ENCODE measurements at places on chromosomes 5 and 9.
A peak's percentile ranks its signal among the peaks of the same experiment; 100 is the strongest.

DNA sequence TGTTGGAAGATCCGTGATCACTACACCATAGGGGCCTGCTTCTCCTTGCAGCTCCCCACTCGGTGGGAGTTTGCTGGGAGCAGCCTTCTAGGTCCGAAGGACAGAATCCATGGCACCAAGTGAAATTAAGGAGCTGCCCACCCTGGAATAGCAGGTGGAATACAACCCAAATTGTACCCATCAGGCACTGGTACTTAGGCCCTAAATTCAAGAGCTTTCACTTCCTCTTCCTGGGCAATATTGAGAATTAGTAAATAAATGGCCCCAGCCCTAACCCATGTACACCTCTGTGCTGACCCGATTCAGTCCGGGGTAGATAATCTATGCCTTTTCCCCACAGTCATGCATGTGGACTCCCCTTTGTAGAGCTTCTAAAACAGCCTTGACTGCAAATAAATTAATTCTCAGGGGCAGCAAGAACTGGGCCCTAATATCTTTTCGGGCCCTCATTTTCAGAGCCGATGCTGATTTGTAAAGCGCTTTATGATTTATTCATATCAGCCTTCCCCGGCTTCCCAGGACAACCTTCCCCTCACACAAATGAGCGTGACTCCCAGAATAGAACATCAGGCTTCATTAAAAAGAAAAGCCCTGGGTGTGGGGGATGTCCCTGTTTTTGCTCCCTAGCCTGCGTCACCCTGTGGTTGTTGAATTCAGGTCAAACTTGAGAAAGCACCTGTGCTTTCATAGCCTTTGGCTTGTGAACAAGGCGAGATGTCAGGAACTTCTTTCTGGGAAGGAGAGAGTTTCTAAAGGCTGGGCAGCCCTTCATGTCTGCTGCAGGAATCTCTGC is 126.1 kb upstream of the TBC1D2 start:
- peak; percentile 57 for DNase-seq

- DNase-seq: no peak
These were observed 148.0 kb downstream of the FGF1 start for GRCh38 chr5:142537938-142538337.

DNA sequence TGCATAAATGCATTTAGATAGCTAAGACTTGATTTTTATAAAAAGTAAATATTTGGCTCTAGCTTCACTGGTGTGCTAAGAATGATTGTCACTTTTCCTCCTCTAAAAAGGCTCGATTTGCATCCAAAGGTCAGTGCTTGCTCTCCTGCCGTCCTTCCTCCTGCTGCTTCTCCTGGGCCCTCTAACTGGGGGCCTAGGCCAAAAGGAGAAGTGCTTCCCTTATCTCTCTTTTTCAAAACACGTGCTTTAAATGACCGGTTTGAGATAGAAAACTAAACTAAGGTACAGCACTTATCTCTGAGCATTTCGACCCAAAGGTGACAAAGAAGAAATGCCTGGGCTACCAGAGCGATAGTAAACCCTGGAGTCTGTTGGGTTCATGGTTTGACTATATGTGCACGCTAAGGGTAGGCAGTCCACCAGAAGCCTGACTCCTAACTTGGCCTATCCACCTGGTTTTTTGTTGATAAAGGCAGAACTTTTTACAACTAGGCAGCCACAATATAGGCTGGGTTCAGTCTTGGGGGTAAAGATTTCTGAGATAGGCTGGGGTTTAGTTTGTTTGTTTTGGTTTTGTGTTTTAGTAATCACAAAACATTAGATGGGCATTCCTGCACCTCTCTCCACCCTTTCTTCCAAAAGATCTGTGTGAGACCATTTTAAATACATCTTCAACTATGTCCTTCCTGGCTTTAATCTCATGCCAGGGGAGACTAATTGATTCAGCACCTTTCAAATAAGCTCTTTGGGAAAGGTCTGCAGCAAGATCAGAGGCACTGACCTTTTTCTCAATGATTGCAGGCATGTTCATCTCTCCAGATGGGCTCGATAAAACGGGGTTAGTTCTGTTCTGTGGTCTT is 3.8 kb downstream of the NR2F1-AS1 start:
- DNase-seq: no peak

GRCh38 chr5:125236007-125236406 is 489.6 kb upstream of the ZNF608 start:
- DNase-seq: no peak

- DNase-seq: no peak
These were observed 17.0 kb upstream of the AUH start for GRCh38 chr9:91378695-91379127.

DNA sequence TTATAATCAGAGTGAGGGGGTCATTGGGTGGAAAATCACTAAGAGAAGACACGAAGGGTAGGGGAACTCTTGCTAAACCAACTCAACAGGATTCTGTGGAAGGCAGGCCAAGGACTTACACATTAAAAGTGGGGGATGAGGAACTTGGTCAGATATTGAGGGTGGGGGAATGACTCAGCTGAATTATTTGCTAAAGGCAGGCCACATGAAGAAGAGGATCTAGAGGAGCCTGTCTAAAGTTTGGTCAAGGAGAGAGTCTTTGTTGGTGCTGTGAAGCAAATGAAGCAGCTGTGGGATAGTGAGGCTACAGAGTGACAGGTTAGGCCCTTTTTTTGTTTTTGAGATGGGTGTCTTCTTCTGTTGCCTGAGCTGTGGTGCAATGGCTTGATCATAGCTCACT is 63.9 kb upstream of the SPRY4 start:
- no peak for DNase-seq

DNA sequence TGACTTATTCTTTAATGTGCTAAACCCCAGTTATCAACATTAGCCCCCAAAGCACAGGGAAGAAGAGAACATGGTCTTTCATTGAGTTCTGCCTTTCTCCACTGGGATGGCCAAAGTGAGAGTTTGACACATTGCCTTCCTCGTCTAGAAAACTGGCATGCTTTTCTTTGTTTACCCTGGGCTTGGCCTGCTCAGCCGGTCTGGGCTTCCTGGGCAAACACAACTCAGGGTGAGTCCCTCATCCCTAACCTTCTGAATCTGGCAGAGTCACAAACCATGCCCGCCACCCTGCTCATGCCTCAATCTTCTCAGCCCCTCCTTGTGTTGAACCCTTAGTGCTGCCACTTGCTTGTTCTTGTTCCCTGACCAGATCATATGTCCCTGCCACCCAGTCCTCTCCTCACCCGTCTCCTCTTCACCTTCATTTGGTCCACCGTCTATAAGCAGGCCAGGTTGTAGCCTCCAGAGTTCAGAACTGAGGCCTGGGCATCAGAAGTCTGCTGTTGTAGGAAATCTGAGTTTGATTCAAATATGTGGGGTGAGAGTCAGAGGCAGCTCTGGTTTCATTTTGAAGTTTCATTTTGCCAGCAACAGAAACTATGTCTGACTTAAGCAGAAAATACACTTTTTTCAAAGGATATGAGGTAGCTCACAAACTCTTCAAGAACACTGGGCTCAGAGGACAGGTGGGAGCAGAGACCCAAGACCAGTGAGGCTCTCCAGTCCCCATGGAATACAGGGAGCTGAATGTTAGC is 217.6 kb downstream of the NDUFS4 start:
- no peak for DNase-seq

- DNase-seq: no peak
These were observed 21.7 kb upstream of the ADAM19 start for GRCh38 chr5:157597277-157597676.

- no peak for DNase-seq
These were observed 1.6 kb downstream of the FBLL1 start for GRCh38 chr5:168530621-168531150.

- DNase-seq: no peak
These were observed 36.5 kb upstream of the HSPA9 start for GRCh38 chr5:138611678-138612218.

DNA sequence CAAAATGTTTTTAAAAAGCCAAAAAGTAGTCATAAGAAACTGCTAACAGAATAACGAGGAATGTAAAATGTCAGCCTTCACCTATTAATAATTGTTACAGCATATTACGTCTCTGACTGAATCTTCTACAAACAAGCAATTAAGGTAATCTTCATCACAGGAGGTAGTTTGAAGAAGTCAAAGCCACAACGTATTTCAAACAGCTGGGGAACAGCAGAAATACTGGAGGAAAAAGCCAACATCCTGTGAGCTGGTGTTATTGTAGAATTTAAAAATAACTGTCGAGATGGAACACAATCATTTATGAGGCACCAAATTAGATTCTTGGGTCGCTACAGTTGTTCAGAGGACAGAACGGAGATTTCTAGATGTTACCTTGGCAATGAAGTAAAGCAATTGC is 450.5 kb downstream of the AGTPBP1 start:
- DNase-seq: no peak

DNA sequence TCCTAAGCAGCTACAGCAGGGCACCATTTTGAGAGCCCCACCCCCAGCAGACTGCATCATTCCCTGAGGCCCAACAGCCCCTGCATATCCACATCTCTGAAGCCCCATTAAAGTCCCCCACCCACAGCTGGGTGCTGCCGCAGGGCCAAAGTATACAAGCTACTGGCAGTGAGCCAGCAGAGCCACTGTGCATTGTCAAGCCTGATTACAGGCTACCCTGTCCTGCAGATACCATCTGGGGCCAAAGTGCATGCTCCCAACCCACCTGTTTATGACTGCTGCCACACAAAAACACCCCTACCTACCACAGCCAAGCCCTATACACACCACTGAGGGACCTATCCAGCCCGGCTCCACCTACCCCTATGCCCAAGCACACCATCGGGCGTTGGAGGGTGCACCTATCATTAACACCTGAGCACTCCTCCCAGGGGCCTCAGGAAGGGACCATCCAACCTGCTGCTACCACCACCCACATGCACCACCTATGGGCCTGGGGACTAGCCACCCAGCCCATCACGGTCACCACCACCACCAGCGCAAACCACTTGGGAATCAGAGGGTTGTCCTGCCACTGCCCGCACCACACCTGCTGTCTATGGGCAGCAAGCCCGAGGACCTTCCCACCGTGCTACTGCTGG is 105.0 kb downstream of the PLPP1 start:
- no peak for DNase-seq

DNA sequence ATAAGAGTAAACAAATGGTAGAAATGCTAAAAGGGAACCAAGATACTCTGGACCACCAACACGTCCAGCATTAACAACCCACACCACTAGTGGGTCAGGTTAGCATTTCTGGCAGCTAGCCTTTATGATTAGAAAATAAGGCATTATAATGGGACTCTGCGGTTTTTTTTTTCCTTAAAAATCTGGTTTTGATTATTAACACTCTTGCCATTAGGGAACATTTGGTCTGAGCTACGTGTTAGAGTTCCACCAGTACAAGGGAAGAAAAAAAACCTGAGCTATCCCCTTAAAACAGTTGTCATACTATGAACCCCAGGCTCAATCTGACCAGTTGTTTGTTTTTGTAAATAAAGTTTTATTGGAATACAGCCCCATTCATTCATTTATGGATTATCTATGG is 110.4 kb downstream of the NTRK2 start:
- no peak for DNase-seq

- DNase-seq: no peak
These were observed 14.3 kb downstream of the DAP start for GRCh38 chr5:10746711-10747110.

DNA sequence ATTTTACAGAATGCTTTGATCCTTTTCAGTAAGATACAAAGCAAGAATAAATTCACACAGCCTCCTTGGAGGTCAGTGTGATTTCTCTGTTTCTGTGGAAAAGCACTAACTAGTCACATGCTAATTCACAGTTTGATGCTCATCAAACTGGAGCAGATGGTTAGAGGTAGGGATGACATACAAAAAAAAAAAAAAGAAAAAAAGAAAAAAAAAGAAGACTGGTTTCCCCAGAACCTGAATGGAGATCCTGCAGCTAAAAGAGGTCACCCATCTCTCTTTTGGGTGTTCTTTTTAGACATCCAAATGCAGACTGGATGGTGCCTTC is 123.7 kb upstream of the ANKRD55 start:
- no peak for DNase-seq

DNA sequence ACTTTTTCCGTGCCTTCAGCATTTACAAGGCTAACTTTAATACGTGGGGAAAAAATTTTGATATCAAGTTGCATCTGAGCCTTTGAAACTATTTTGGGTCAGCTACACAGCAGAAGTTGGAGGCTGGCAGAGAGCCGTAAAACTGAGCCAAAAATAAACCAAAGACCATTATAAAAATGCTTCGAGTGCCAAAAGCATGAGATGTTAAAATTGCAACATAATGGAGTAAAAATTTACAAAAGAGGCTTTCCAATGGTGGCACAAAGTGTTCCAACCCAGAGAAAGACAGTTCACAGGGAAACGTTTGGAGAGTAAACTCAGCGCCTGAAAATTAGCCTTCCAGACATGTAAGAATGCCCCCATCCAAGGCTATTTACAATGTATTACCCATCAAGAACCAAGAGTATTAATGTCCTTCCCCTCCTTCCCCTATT is 190.3 kb downstream of the TLE1 start:
- no peak for DNase-seq

GRCh38 chr9:4798281-4799032 is 5.7 kb downstream of the RCL1 start:
- no peak for DNase-seq

DNA sequence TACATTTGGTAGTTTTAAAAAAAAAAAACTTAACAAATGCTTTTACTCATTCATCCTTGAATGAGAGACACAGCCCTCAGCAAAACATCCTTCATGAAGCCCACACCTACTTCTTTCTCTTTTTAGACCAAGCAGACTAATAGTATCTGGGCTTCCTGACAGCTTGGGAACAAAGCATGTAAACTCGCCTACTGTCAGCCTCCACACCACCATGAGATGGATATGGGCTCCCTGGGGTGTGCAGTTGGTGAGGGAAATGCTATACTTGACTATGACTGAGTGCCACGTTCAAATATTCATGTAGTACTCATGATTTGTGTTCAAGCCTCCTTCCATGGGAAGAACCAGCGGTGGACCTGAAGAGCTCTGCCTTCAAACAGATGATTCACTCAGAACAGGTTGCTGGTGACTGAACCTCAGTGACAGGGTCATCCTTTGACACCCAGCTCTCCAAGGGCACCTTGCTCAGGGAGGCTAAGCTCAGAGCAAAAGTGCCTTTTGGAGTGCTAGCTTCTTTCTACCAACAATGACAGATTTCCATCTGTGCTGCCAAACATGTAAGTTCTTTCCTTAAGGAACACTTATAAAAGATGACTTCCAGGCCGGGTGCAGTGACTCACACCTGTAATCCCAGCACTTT is 36.8 kb downstream of the SLC22A5 start:
- DNase-seq: no peak

DNA sequence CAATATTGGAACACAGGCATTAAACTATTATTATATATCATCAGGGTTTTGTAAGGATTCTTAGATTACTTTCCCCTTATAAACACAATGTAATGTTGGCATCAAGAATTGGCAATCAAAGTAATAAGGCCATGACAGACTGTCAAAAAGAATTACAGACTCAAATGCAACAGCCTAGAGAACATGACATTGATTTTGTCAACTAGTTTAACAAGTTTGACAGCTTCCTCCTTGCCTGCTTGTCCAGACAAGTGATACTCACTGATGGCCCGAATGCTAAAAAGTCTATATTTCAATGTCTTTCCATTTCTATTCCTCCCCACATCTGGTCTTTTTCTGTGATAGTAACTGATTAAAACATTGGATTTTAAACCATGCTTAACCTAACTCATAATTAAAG is 6.4 kb upstream of the ANKRD31 start:
- DNase-seq: no peak

- no peak for DNase-seq
These were observed 1035.2 kb upstream of the ARRDC3 start for GRCh38 chr5:92418341-92418740.

- DNase-seq: no peak
These were observed 307.9 kb upstream of the SMARCA2 start for GRCh38 chr9:1707291-1707690.

Data from GM10248 (cell line).